AG08395 (cell line): ENCODE measurements at places on chromosomes 13 and 19.
A peak's percentile ranks its signal among the peaks of the same experiment; 100 is the strongest.

DNA sequence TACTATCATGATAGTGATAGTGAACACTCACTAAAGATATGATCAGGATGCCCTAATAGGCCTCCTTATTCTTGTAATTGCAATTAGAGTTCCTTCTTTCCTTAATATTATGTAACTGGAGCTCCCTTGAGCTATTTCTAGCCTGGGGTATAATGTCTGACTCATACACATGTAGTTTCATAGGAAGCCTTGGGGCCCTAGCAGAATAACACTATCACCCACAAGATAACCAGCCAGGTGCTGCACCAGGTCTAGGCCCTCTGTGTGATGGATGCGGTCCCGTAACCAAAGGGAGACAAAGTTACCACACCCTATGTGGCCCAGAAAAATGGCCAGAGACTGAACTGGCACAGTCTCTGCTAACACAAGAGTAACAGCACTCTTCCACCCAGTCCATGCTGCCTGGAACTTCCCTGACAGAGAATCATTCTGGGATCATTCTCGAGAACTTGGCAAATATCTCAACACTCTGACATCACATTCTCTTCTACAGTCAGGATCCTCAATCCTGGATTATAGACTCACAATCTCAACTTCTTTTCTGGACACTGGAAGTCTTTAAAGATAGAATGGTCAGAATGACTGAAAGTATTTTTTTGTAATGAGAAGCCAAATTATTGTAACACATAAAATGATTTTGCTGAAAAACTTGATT is 32.6 kb upstream of the IGFL4 start:
- DNase-seq: peak; percentile 21

- no peak for DNase-seq
Observed at GRCh38 chr13:36979361-36980050, 19.6 kb downstream of the ALG5 start.

DNA sequence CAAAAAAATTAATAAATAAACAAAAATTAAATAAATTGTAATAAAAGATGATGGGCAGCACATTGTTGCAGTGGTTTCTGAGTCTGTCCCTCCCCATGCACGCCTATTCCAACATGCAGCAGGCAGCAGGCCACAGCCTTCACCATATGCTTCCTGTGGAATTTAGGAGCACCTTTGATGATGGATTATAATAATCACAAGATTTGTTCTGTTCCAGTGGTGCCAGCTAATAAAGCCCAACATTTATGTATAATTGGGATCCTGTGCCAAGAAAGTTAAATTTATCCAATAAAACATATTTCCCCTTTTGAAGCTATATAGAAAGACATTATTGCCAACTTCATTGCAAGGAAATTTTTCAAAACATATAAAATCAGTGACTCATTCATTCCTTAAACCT is 328.6 kb downstream of the FGF14 start:
- DNase-seq: no peak

- DNase-seq: peak; percentile 51
Observed at GRCh38 chr13:109737606-109738005, 48.8 kb downstream of the IRS2 start.

GRCh38 chr13:20709782-20710181 is 6.3 kb downstream of the IL17D start:
- no peak for DNase-seq

- peak; percentile 70 for DNase-seq
Observed at GRCh38 chr13:110283736-110284517, 23.0 kb downstream of the COL4A1 start.

- peak; percentile 47 for DNase-seq
Observed at GRCh38 chr13:22357132-22357531, 686.3 kb downstream of the FGF9 start.
